Tibial artery (tissue), 4 donors: ENCODE measurements at places on chromosomes 12 and 14.
A peak's percentile ranks its signal among the peaks of the same experiment; 100 is the strongest.

DNA sequence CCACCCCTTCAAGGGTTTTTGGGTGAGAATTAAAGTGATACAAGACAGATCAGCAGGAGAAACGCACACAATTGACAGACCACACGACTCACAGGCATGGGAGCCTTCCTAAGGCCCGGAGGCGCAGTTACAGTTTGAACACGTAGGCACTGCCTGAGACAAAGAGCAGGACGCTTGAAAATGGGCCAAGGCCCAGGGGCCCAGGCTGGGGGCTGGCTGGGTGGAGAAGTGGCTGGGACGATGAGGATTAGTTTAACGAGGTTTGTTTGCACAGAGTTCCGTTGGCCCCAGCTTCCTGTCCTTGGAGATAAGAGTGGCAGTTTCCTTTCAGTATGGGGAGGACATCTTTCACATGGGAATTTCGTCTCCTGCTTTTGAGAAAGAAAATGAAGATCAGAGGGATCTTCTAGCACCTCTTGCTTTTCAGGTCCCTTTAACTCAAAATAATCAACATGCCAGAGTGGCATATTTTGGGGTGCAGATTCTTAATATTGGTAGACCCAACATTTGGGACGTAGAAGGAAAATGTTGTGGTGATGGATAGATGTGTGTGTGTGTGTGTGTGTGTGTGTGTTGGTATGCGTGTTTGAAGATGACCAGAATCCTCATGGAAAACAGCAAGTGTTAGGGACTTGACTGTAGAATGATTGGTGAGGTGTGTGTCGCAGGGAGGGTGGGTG lies 44.6 kb downstream of the DLK1 start:
- DNase-seq = peak; percentile 21

- peak; percentile 22 for DNase-seq
Observed at GRCh38 chr12:41122894-41123293, 65.2 kb upstream of the PDZRN4 start.

DNA sequence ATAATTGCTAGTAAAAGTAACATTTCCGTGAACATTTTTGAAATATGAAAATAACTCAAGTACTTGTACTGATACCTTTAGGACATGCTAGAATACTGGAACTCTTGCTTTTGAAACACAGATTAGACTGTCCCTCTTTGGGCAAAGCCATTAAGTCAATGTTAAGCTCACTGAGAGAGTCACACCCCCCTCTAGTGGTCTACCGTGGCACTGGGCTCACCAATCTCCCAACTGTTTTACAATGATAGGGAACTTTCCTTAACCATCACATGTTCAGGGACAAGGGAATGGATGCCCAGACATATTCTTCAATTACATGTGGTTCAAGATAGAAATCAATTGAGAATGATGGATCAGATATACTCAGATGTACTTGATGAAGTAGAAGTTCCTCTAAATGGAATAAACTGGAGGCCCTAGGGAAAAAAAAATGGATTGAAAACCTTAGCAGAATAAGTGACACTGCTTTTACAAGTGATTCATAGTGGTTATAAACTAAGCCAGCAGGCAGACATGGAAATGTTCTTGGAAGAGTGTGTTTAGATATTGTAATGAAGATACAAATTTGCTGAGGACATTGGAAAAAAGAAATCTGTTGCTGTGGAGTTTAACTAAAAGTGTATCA lies 17.8 kb downstream of the NANOG start:
- DNase-seq = peak; percentile 73

GRCh38 chr14:95431199-95432143 lies 85.0 kb downstream of the SYNE3 start:
- DNase-seq = no peak

GRCh38 chr14:92902726-92903125 lies 20.2 kb upstream of the CHGA start:
- DNase-seq = no peak

GRCh38 chr12:50574601-50575348 lies 70.0 kb downstream of the DIP2B start:
- DNase-seq = no peak

- DNase-seq = peak; percentile 54
Observed at GRCh38 chr12:53222170-53222721, 9.8 kb downstream of the RARG start.

DNA sequence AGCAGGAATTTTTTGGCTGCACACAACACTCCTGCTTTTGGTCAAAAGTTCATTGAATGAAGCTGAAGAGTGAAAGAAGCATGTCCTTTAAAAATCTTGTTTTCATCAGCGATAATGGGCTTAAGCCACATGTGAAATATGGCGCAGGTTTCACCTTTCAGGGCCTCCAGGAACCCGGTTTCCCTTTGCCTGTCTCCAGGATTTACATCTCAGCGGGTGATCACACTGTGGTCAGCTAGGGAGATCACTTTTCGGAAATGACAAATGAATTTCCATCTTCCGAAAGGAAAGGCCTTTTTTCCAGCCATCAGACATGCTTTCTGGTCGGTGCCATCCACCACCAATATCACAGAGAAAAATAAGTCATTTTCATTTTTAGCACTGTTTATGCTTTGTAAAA lies 727.1 kb upstream of the TBX3 start:
- no peak for DNase-seq

DNA sequence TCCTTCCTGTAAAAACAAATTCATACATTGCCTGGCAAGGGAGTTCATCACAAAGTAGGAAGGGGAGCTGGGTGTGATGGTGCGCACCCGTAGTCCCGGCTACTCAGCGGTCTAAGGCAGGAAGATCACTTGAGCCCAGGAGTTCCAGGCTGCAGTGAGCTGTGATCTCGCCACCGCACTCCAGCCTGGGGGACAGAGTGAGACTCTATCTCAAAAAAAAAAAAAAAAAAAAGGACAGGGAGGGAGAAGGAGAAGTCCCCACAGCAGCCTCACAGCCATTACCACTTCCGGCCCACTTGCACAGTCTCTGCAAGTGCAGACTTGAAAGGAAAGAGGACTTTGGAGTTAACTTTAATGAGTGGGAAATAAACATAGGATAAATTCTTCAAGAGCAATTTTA lies 121.0 kb downstream of the FBXL14 start:
- no peak for DNase-seq

GRCh38 chr12:1863823-1864222 lies 43.5 kb downstream of the LRTM2 start:
- DNase-seq = no peak

GRCh38 chr12:53298164-53298563 lies 1.3 kb upstream of the MYG1 start:
- DNase-seq = no peak

GRCh38 chr14:100915560-100915959 lies 12.0 kb upstream of the RTL1 start:
- no peak for DNase-seq

DNA sequence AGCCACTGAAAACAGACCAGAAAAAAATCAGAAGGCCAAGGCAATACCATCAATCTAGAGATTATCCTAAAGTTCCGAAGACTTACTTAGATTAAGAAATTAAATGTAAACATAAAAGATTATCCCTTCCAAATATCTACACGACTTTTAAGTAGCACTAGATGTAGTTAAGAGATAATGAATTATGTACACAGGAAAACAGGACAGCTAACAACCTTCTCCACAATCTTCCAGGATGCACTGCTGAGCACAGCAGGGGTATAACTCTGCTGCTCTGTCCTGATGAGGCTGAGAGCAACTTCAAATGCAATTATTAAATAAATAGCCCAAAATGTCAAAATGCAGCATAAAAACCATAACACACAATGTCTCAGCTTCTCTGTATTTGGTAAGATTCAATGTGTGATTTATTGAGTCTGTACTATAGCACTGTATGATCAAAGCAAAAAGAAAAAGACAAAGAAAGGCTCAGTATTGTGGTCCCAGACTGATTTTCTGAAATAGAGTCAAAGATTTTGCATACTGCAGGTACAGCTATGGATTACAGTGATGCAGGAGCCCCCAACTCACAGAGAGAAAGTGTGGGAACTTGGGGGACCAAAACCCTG lies 56.9 kb downstream of the TMTC1 start:
- DNase-seq = no peak

DNA sequence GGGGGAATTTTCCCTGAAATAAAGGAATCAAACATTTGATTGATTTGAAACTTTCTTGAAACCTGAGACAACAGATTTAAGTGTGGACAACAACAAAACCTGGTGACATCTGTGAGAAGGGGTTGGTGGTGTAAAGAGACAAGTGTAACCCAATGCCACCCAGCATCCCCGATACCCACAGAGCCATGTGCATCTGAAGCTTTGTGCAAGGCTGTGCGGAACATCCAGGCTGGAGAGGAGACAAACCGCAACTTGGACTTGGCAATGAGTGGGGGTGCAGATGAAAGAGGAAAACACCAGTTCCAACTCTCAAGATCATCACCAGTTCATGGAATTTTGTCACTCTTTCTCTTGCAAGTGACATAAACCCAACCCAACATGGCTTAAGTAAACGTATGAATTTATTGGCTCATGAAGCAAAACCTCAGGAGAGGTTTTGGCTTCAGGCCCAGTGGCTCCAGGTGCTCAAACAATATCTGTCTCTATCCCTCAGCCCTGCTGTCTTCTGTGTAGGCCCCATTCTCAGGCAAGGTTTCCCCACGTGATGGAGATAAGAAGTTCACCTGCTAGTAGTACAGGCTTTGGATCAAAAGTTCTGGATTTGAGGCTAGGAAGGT lies 55.2 kb upstream of the NTF3 start:
- DNase-seq = no peak

DNA sequence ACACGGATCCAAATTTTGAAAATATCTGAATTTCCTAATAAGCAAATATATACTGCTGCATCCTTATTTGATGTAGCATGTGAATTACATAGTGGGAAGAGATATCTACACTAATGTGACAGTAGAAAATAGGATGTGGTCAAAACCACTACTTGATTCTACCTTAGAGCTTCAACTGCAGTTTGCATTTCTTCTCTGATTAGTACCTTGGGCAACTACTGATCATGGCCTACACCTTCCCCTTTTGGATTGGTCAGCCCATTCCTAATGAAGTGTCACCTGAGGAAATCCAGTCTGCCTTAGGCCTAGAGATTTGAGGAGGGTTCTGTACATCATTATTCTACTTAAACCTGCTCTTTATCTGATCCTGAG lies 10.7 kb downstream of the LLPH start:
- DNase-seq = no peak

DNA sequence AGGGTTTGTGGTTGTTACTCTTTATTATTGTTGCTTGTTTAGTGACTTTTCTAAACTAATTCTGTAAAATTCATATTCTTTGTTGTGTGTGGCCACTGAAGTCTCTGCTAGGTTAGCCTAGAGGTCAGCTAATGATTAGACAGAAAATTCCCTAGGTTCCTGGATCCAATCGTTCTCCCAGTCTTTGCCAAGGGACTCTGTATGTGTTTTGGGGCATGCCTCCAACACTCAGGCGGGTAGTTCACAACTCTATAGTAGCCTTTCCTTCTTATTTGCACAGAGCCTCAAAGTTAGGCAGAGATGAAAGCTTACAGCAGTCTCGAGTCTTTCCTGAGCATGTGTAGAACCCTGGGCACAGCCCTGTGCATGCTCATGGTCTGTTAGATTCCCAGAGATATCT lies 32.7 kb upstream of the RIN3 start:
- DNase-seq = no peak

DNA sequence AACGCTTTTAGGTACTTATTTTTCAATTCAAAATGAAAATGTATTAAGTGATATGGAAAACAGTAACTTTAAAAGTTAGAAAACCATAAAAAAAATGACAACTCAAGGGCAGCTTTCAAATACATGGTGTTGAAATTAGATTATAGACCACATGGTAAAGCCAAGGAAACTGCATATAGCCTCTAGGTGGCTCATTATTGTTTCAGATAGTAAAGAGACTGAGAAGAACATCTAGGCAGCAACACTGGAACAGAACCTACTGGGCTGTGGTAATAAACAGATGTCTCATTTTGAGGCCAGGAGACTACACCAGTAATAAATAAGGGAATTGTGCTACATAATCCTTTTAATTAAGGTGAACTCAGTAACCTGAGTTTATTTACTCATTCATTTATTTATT lies 13.0 kb downstream of the FBXO33 start:
- no peak for DNase-seq

DNA sequence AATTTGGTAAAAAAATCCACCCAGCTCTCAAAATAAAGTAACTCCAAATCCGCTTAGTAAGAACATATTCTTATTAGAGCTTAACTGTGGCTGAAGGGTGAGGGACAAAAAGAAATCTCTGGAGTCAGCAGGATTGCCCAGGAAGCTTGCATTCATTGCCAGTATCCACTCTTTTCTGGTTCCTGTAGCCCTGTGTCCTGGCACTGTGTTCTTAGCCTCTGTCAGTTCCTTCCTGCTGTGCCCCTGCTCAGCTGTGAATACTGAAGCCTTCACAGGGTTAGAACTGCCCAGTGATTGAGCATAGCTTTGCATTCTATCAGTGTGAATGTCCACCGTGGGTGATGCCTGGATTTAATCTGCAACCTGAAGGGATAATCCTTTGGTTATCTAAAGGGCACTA lies 266.9 kb upstream of the PELI2 start:
- no peak for DNase-seq

GRCh38 chr12:119683413-119683812 lies 15.5 kb downstream of the PRKAB1 start:
- no peak for DNase-seq

- DNase-seq = no peak
Observed at GRCh38 chr14:78798757-78799156, 628.6 kb downstream of the NRXN3 start.

DNA sequence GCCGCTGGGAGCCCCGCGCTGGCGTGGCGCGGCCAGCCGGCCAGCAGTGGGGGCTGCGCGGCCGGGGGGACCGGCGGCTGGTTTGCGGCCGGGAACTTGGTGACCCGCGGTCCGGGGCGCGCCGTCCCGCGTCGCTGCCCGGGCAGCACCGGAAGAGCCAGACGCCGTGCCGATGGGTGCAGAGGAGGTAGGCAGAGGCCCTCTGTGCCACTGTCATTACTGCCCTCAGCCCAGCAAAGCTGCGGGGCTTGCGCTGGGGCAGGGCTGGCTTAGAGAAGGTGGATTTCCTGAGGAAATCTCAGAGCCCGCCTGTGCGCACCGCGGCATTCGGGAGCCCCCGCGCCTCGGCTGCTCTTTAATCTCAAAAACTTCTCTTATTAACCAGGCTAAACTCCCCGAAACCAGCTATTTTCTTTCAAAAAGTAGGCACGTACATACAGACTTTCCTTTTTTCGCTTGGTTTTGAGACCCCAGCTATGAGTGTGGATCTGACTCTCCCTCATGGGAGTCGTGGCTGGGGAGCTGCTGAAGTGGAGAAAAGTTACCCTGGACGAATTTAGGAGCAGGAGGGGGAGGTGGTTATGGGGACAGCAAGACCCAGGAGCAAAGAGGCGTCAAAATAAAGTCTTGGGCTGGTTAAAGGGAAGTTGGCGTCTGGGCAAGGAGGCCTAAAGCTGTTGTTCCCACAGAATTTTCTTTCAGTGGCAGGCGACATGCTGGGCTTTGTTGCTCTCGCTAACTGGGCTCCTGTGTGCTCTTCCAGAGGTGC lies 802 bp downstream of the SUSD6 start:
- DNase-seq = no peak

GRCh38 chr12:54240971-54241588 lies 38.8 kb downstream of the CBX5 start:
- DNase-seq = no peak

- DNase-seq = no peak
Observed at GRCh38 chr14:79225815-79226214, 985.5 kb downstream of the DIO2 start.
